Fibroblast of villous mesenchyme (primary cell): ENCODE measurements at places on chromosomes 2 and 18. TPM values are rescaled to one million over a fixed set of nuclear protein-coding genes. Genes with fewer than 3 reads are reported as not detected.

EMILIN1 gene
- total RNA-seq, result 144 and 160 TPM in 2 replicates

CSRNP3 gene
- total RNA-seq, result 2.6 and 2.9 TPM in 2 replicates

CRIM1 gene
- total RNA-seq, result 729 and 949 TPM in 2 replicates

MYO7B gene
- total RNA-seq, result 0.86 TPM in 1 of 2 replicates, not detected in the other

ABCB11 gene
- total RNA-seq, result under 0.01 TPM in 1 of 2 replicates, not detected in the other

MEP1B gene
- under 0.01 and 0.64 TPM in 2 replicates for total RNA-seq

RALB gene
- 35.1 and 66.9 TPM in 2 replicates for total RNA-seq

RAB27B gene
- total RNA-seq, result 3.9 and 6.5 TPM in 2 replicates

IL36B gene
- not detected in 2 replicates for total RNA-seq

SELENOI gene
- 17.4 and 34.1 TPM in 2 replicates for total RNA-seq

LRP1B gene
- 1.6 and 2.2 TPM in 2 replicates for total RNA-seq
